ENCODE measurements at places on chromosomes 11 and 22.

DNA sequence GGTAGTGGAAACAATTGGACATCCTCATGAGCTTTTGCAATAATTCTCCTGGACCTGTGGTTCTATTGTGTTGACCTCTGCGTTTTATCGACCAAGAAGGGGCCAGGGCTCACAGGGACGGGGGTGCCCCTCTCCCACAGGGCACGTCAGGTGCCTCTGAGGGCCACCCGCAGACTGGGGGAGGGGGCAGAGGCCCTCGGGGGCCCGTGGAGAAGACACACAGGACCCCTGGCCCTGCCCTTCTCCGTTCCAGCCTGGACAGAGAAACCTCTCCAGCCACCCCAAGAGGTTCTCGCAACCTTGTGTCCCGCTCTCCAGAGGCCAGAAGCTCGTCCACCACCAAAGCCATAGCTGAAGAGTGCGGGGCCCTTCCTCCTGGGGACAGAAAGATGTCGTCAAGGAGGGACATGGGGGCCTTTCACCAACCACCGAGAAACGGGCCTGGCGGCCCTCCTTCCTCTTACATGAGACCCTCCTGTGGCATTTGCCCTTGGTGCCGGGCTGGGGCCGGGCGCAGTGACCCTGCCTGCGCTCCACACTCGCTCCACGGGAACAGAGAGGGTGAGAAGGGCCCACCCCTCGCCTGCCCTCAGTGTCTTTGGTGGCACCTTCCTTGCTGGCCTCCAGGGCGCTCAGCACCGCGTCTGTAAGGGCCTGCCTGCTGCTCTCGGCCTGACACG lies 57.3 kb downstream of the GRAMD4 start:
- no peak for DNase-seq

GRCh38 chr11:17219016-17219415 lies 11.2 kb upstream of the PIK3C2A start:
- DNase-seq, result no peak

GRCh38 chr22:27399161-27399560 lies 402.4 kb downstream of the MN1 start:
- no peak for DNase-seq

DNA sequence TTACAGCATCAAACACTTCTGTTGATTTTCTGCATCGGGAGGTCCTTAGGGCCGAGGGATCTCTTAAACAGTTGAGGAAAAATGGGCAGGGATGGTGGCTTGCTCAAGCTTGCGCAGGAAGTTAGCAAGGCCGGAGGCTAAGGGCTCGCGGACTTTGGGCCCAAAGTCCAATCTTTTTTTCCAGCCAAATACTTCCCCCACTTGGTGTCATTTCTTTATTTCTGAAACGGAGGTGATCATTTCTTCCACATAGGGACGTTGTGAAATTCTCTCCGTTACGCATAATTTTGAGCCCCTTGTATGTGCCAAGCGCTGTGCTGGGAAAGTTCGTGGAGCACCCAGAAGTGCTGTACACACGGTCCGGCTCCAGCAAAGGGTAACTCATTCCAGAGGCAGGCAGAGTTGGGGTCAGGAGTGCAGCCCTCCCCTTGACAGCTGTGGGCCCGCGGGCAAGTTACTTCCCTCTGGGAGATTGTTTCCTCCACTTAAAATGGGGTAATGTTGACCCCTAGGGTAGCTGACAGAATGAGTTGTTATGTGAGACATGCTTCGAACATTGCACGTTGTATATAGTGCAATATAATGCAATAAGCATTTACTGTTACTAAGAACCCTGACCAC lies 809 bp downstream of the MIEF1 start:
- DNase-seq, result no peak

GRCh38 chr11:45143494-45143893 lies 2.9 kb upstream of the PRDM11 start:
- no peak for DNase-seq

- no peak for DNase-seq
Observed at GRCh38 chr11:95148938-95149337, 59.3 kb downstream of the ENDOD1 start.

DNA sequence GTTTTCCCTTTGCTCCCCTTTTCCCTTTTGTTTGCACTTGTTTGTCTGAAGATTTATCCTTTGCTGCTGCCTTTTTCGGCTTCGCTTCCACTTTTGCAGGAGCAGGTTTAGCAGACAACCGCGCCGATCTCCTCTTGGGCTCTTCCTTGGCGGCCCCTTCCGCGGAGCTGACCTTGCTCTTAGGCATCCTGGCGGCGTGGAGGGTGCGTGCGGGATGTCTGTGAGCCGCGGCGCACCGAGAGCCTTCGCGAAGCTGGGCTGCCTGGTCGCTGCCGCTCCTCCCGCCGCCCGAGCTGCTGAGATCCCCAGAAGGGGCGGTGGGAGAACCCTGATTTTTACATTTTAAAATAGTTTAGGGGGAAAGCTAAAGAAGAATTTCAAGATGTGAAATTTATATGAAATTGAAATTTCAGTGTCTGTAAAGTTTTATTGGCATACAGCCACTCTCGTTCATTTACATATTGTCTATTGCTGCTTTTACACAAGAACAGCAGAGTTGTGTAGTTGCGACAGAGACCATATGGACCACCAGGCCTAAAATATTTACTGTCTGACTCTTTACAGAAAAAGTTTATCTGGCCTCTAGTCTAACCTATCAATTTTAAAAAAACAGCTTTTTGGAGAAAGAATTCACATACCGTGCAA lies 105.2 kb upstream of the RRM1 start:
- no peak for DNase-seq

- no peak for DNase-seq
Observed at GRCh38 chr22:44860311-44860710, 107.9 kb downstream of the ARHGAP8 start.

- no peak for DNase-seq
Observed at GRCh38 chr22:34102633-34103032, 182.4 kb upstream of the LARGE1 start.

DNA sequence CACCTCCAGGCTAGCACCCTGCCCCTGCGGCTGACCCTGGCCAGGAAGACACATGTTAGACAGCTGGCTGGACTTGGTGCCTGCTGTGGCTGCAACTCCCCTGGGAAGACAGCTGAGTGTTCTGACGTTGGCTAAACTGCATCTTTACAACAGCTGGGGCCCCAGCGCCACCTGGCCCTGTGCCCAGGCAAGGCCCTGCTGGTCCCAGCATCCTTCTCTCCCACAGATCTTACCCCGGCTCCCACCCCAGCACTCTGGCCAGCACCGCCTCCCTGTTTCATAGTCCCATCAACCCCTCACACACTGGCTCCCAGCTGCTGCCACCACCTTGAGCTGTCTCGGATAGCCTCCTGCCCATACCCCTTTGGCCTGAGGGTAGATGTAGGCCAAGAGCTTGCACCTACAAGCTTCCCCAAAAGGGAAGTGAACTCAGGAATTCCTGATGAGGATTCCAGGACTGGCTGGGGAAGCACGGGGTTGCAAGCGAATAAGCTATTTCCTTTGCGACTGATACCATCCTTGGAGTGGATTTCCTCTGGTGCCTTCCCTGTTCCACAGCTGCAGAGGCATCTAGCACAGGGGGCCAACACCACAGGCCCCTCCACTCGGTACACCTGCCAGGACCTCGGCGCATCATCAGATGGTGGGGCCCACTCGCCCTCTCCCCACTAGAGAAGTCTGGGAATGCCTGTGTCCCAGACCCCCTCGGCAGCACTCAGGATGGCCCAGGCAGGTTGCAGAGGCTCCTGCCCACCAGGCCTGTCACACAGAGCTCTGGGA lies 28.5 kb downstream of the RSPH14 start:
- DNase-seq, result no peak

GRCh38 chr11:124670732-124671131 lies 2.8 kb downstream of the SIAE start:
- DNase-seq, result no peak

DNA sequence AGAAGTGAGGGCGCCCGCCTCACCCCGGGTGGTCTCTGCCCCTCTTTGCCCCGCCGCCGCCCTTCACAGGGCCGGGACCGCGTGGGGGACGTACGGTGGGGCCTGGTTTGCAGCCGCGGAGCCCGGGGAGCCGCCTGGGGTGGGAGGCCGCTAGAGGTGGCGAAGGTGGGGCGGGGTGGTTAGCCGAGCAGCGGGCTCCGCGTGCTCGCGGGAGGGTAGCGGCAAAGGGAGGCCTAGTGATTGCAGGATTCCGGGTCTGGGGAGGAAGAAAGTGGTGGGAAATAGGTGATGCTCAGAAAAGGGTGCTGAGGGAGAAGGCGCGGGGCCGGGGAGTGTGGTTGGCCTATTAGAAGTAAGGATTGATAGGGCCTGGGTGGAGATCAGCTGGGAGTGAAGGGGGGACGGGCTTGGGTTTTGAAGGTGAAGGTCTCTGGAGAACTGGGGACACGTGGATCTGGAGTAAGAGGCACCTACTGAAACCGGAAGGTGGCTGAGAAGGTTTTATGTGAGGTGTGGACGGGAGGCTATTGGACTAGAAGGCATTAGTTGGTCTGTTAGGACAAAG lies 571 bp downstream of the FAR1 start:
- peak; percentile 17 for DNase-seq

GRCh38 chr11:85737738-85738137 lies 51.7 kb upstream of the CCDC89 start:
- no peak for DNase-seq

DNA sequence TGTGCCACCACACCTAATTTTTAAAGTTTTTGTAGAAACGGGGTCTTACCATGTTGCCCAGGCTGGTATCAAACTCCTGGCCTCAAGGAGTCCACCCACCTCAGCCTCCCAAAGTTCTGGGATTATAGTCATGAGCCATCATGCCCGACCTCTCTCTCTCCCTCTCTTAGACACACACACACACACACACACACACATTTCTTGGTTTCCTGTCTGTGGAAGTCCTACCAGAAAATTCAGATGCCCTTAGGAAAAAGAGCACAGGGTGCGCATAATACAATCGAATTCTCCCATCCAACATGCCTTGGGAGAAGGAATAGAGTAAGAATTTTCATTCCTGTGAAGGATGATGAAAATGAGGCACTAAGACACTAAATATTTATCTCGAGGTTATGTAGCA lies 10.4 kb downstream of the MICAL3 start:
- DNase-seq, result no peak

DNA sequence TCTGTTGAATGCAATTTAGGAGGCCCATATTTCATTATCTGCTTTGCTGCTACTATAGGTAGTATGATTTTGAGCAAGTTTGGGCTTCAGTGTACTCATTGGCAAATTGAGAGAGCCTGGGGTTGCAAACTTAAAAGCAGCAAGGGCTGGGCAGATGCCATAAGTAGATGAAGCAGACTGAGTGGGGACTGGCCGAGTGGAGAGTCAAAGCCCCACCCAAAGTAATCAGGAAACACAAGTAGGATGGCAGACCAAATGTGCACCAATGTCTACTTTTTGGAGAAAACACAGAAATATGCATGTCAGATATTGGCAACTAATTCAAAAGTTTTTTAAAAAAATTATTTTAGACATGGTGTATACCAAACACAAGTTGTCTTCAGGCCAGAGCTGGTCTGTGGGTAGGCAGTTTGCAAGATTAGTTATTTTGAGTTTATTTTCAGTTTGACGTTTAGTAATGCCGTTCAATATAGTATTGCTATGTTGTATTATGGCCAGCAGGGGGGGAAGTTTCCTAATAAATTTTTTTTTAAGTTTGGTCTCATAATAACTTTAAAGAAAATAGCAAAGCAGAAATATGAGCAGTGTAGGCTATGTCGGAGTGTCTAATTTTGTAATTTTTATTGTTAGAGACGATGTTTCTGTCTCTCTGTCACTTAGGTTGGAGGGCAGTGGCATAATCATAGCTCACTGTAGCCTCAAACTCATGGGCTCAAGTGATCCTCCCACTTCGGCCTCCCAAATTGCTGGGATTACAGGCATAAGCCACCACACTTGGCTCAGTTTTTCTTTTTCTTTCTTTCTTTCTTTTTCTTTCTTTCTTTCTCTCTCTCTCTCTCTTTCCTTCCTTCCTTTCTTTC lies 105.1 kb downstream of the HIPK3 start:
- no peak for DNase-seq

DNA sequence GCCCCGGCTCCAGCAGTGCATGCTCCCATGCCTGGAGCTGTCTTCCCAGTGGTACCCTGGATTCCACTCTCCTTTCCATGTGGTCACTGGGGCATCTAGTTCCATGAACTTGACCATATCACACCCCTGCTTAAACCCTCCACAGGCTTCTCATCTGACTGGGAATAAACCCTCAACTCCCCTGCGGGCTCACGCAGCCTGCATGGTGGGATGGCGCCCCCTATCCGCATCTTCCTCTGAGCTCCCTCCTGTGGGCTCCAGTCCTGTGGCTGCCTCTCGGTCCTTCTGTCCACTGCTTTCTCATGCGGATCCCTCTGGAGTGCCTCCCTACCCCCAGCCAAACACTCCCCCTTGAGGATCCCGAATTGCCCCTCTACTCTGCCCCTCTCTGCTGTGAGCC lies 41.4 kb upstream of the TTLL12 start:
- no peak for DNase-seq

- DNase-seq, result no peak
Observed at GRCh38 chr11:71244116-71244810, 8.1 kb downstream of the SHANK2 start.

- DNase-seq, result no peak
Observed at GRCh38 chr11:128803449-128804245, 63.4 kb downstream of the KCNJ1 start.

GRCh38 chr11:44576656-44577055 lies 11.2 kb downstream of the CD82 start:
- no peak for DNase-seq

DNA sequence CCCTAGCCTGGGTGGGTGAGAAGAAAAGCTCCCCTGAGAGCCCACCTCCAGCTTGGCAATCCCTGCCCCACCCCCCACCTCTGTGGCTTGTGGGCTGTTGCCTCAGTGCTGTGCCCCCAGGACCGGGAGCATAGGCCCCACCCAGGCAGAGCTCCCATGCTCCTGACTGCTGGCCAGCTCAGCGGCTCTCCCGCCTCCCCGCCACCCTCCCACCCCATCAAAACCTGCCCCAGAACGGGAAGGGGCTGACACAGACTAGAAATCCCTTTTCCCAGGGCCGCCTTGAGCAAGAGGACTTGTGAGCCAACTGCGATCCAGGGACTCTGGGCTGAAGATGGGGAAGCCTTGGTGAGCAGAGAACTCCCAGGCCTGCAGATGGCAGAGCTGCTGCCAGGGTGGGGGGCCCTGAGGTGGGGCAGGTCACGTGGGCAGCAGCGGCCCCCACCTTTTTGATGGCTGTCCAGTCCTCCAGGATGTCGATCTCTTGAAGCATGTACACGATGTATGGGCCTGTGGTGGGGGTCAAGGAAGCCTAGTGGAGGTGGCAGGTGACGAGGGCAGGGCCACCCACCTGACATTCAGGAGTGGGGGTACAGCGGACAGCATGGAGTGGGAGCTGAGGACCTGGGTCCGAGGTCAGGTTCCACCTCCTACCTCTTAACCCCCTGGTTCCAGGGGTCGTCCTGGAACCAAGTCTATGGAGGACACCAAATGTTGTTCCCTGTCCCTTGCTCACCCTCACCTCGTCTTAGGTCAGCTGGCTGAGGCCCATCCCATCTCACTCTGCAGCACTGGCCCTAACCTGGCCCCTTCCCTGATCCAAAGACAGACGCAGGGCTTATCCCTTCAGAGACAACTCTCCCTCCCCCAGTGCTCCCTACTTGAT lies 2.3 kb upstream of the RIN1 start:
- DNase-seq, result no peak

- no peak for DNase-seq
Observed at GRCh38 chr11:65801153-65801987, 14.5 kb downstream of the OVOL1 start.

Measured in activated T-helper 1 cell treated with anti-CD3 and anti-CD28 coated beads, Interleukin-2, amount 50 U/mL, for 16 hours (primary cell).